ENCODE measurements at places on chromosomes 1 and 21.

DNA sequence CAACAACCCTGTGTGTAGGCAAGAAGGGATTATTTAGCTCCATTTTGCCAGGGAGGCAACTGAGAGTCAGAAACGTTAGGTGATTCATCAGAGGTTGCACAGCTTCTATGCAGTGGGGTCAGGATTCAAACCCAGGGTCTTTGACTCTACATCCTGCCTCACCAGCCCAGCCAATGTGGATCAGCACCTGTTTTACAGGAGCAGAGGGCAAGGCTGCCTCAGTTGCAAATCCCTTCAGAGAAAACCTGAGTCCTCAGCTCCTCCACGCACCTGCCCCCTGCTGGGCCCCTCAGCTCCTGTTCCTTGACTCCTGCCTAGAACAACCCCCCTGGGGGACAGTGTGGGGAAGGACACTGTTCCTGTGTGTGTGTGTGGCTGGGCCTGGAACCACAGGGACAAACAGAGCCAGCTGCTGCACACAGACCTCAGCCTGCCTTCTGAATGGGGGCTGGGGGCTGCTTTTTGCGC is 61.6 kb downstream of the LRRN2 start:
- no peak for DNase-seq

DNA sequence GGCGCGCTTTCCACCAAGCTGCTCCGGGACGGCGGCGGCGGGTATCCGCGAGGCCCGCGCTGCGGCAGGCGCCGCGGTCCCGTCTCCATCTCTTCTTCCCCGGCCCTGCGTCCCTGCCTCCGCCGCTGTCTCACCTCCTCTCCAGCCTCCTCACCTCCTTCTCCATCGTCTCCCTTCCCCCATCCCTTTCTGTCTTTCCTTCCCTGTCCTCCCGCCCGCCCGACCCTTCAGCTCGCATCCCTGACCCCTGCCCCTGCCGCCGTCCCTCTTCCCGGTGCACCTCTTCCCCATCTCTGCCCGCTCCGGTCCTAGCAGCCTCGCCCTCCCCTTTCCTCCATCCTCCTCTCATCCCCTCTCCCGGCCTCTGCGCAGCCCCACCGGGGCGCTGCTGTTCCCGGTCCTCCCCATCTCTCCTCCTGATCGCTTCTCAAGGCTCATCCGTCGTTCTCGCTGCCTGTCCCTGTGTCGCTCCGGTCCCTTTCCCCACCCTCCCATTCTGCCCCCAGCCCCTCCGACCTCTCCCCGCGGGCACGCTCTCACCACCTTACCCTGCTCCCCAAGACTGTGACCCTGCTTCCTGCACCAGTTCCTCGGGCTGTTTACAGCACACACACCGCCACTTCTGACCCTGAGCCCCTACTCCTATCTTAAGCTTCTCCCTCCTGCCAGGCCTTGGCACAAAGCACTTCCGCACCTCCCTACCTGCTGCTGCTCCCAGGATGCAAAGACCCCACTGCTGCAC is 760 bp upstream of the NPHP4 start:
- no peak for DNase-seq

DNA sequence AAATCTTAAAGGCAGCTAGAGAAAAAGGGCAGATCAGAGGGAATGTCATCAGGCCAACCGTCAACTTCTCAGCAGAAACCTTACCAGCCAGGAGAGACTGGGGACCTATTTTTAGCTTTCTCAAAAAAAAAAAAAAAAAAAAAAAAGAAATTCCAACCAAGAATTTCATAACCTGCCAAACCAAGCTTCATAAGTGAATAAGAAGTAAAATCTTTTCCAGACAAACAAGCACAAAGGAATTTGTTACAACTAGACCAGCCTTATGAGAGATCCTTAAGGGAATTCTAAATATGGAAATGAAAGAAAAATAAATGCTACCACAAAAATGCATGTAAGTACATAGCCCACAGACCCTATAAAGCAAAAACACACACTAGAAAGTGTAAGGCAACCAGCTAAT is 267.7 kb downstream of the AKT3 start:
- DNase-seq: peak; percentile 79

DNA sequence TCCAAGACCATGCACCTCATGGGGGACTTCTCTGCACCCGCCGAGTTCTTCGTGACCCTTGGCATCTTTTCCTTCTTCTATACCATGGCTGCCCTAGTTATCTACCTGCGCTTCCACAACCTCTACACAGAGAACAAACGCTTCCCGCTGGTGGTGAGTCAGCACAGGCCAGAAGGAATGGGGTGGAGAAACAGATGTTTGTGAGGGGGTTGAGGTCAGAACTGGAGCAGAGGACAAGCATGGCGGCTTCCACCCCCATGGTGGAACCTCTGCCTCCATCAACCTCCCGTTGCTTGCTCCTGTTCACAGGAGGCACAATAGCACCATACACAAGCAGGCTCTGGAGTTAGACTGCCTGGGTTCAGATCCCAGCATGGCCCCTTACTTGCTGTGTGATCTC is 6.9 kb upstream of the ATXN7L2 start:
- DNase-seq: no peak

- no peak for DNase-seq
These were observed 1165.2 kb downstream of the BRINP3 start for GRCh38 chr1:189312499-189312898.

- no peak for DNase-seq
These were observed 43.5 kb upstream of the ZNF644 start for GRCh38 chr1:91065337-91065736.

DNA sequence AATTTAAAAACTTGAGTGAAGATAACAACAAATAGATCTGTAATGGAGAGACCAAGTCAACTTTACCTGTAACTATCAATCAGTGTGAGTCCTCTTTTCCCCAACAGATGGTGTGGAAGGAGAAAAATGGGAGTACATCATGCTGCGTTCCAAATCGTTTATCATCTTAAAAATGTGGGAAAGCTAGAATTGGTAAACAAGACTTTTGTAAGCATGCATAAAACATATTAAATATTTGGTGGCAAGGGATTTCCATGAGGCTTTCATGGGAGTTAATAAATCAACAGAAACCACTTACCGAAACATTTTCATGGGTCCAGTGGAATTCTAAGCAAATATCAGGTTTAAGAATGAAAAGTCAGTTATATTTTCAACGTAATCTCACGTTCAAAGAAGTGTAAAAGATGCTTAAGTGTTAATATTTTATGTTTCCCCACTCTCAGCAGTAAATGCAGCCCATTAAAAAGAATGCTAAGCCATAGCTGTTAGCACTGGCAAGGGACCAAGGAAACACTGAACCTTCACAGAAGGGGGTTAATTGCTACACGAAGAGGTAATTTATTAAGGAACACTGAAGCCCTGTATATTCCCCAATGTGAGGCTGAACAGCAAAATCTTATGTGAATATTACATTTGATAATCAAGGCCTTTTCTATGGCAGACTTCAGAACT is 117.0 kb downstream of the ZC3H11B start:
- no peak for DNase-seq

- DNase-seq: peak; percentile 90
These were observed 634.9 kb downstream of the LMO4 start for GRCh38 chr1:87963556-87963955.

DNA sequence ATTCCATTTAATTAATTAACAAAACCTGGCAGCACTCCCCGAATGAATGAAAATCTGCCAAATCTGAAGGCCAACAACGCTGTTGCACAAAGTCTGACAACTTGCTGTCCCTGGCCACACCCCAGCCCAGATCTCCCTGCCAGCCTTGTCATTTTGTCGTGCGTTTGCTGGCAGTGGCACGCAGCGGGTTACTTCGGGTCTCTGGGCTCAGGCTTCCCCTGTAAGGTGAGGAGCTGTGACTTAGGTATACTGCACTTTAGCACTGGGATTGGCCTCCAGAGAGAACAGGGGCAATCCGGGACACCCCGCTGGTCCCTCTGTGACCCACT is 34.3 kb upstream of the SIM2 start:
- no peak for DNase-seq

DNA sequence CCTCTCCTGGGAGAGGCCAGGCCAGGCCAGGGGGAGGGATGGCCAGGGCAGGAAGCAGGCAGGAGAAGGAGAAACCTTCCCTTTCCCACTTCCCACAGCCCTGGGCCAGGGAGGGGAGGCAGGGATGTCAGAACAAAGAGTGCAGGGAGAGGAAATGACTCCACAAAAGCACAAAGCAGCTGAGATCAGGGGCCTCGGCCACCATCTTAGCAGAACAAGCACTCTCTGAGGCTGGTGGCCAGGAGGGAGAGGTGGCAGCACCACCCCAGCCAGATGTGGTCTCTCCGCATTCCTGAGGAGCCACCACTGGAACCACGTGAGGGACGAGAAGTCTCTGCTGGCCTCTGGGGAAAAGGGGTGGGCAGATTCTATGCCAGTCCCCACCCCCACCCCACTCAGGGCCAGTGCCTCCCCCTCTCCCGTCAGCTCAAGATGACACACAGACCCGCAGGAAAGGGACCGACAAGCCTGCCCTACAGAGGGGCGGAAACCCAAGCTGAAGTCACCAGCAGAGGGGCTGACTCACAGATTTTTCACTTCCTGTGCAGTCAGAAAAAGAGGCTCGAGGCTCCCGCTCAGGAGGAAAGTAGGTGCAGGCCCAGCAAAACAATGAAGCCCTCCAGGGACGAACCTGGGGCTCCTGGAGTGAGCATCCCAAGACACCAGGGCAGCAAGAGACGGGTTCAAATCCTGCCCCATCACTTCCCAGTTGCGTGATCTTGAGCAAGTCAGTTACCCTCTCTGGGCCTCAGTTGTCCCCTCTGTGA is 24.1 kb upstream of the ALDH4A1 start:
- DNase-seq: peak; percentile 94

GRCh38 chr1:202216691-202217090 is 23.1 kb downstream of the LGR6 start:
- no peak for DNase-seq

DNA sequence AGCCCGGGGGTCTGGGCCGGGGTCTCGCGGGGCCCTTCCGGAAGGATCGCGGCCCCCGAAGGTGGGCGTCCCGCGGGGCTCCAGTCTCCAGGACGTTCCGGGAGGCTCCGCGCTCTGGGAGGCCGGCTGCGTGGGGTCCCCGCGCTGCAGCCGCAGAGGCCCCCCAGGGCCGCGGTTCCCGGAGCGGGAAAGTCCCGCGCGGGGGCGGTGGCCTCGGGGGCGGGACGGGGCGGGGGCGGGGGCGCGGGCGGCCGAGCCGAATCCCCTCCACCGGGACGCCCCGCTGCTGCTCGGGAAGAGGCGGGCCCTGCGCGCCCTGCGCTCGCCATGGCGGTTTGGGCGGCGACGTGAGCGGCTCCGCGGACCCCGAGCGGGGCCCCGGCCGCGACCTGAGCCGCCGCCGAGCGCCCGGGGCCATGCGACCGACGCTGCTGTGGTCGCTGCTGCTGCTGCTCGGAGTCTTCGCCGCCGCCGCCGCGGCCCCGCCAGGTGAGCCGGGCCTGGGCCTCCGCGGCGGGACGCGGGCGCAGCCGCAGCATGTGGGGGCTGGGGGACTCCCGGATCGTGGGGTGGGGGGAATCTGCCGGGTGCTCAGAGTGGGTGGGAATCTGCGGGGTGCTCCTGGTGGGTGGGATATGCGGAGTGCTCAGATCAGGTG is at the start of gene IFNGR2:
IFNGR2 (plus strand) TSS at position 286 of the 658 bp plus-strand sequence; CDS start at position 417, 131 bp downstream.
- peak; percentile 41 for DNase-seq

DNA sequence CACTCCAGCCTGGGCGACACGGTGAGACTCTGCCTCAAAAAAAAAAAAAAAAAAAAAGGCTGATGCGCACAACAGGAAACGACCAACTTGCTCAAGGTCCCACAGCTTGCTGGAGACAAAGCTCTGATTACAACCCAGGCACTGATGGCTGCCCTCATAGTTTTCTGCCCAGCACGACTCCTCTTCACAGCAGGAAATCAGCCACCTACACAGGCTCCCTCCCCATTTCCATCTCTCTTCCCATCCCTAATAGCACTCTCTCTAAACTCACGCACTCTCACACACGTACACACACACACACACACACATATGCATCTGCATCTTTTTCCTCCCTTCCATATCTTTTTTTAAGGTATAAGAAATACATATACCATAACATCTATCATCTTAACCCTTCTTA is 153.5 kb upstream of the SOD1 start:
- no peak for DNase-seq

- DNase-seq: no peak
These were observed 46.3 kb downstream of the ADGRL2 start for GRCh38 chr1:81847063-81847462.

DNA sequence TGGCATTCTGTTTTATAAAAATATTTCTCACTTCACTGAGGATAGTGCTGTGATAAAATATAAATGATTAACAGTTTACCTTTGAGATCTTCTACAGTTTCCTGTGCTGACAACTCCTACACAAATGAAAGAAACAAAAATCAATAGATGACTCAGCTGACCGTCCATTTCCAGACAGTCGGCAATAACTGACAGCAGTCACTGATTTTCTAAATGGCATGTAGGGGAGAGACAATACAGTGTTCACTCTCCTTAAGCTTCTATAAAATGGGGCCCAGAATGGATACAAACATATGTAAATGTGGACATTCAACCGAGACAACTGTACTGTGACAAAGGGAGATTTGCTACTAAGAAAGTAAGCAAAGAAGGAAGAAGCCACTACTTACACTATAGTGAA is 34.3 kb downstream of the PCNX2 start:
- no peak for DNase-seq

GRCh38 chr1:187629075-187629474 is 800.3 kb downstream of the PLA2G4A start:
- DNase-seq: no peak

GRCh38 chr1:210377731-210378333 is 49.1 kb downstream of the HHAT start:
- DNase-seq: peak; percentile 84

DNA sequence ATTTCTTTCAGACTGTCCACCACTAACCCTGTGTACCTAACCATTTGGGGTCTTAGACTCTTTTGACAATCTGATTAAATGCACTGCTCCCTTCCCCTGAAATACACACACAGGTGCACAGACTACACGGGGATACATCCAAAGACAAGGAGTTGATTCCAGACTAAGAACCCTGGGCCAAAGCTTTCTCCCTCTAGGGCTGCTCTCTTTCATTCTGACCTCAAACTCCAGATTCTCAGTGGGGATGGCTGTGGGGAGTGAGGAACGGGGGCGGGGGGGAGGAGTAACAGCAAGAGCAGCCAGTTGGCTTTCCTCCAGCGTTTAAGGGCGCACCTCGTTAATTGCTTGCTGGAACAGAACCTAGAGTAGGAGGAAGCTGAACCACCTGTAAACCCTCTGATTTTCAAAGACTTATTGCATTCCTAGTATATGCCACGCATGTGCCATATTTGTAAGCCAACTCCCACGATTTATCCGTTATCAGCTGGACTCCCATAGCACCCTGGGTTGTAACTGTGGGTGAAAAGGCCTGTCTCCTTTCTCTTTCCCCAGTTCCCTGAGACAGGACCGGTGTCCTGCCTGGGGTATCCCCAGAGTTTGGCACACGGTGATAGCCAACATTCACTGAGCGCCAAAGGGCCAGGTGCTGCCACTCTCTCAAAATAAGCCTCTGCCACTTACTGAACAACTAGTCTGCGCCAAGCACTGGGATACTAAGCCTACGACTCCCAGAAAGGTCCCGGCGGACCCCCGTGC is 920 bp downstream of the MTHFR start:
- DNase-seq: peak; percentile 40

GRCh38 chr1:212977781-212978645 is 27.7 kb downstream of the VASH2 start:
- DNase-seq: peak; percentile 15

Data from fibroblast of upper back skin (primary cell).